ENCODE measurements at places on chromosomes 4 and X. TPM values are rescaled to one million over a fixed set of nuclear protein-coding genes. Genes with fewer than 3 reads are reported as not detected.

DNA sequence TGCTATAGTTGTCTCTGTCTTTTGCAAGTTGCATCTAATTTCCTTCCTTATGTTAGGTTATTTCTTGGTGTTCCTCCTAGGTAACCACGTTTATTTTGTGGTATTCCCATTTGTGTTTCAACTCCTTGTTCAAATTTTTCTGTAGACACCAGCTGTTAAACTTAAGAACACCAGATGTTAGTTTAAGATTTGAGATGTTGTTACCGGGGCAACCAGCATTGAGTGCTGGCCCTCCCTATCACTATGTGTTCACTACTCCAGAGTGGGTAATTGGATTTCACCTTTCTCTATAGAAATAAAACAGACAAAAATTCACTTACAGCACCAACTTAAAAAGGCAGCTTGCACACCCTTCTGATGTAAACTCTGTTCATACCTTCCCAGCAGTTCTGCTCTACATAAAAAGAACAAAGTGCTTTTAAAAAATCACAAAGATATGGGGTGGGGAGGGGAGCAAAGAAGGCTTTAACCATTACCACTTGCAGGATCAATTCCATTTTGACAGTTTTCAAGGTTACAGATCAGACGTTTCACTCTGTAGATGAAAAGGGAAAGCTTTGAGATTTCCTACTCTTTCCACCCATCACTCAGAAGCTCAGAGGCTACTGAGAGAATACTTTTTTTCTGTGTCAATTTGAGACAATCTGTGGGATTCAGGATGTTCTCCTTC is 82.9 kb downstream of the DKK2 start:
- no peak overlapping the region for H3K4me3 ChIP-seq
- H3K4me1 ChIP-seq, result no peaks in the 10 kb centered on the region
- H3K36me3 ChIP-seq, result no peaks in the 10 kb centered on the region

DNA sequence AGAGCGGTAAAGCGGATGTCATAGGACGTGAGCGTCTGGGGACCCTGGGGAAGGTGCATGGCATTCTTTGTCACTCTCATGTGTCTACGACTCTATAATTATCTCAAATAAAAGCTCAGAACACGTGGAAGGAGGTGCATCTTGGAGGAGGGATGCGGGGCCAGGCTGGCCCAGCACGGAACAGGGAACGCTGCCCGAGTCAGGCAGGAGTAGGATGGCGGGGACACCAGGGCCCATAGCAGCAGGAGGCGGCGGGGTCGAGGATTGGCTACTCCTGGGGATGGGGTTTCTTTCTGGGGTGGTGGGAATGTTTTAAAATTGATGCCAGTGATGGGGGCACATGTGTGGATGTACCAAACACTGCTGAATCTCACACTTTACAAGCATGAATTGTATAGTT is 5.4 kb upstream of the HTRA3 start:
- H3K4me3 ChIP-seq, result no peak overlapping the region
- no peak for DNase-seq
- H3K4me1 ChIP-seq, result peaks cover 7% of the 10 kb centered on the region
- no peaks in the 10 kb centered on the region for H3K27me3 ChIP-seq
- H3K36me3 ChIP-seq, result no peaks in the 10 kb centered on the region
- H3K27ac ChIP-seq, result no peak overlapping the region

Gene SNX12
- 45.0 TPM for total RNA-seq

GRCh38 chr4:108881986-108882385 is 119.1 kb upstream of the ETNPPL start:
- H3K4me1 ChIP-seq, result no peaks in the 10 kb centered on the region
- no peak overlapping the region for H3K4me3 ChIP-seq
- H3K27ac ChIP-seq, result no peak overlapping the region
- DNase-seq, result no peak

All from thyroid gland (tissue), 4 donors.